ENCODE measurements at places on chromosomes 3 and 15. TPM values are rescaled to one million over a fixed set of nuclear protein-coding genes. Genes with fewer than 3 reads are reported as not detected.

The CELSR3 gene
- total RNA-seq = 7.7 TPM

The PLCH1 gene
- 0.03 TPM for total RNA-seq

The SPTBN5 gene
- 2.1 TPM for total RNA-seq

The MYO5C gene
- 28.2 TPM for total RNA-seq

The BUB1B gene
- total RNA-seq = 67.8 TPM

The SLC24A5 gene
- not detected for total RNA-seq

DNA sequence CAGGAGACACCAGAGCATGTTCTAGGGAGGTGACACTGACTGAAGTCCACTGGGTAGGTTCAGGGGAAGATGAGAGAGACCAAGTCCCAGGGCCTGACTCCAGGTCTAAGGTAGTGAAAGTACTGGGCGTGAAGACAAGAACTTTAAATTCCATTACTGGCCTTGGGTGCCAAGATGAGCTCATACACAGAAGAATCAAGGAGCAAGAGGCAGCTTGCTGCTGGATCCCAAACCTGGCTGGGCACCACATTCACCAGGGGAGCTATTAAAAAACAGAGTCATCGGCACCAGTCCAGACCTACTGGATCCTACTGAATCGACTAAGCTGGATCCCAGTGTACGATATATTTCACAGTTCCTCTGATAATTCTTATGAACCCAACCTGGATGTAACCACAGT is 42.1 kb upstream of the ATG7 start:
- DNase-seq = no peak

DNA sequence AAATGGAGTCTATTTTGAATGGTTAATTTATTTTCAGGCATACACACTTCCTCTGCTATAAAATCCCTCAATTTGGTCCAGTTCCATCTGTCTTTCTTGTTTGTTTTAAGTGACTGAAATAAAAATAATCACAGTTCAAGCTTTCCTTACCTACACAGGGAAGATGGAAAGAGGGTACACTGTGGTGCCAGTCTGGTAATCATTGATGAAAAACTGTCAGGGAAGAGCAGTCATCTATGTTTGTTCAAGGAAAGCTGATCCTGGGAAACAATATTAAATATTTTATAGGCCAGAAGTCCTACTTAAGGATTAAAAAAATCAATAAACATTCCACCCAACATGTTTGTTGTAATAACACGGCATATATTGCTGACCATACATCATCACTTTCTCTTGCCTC is 115.2 kb upstream of the KCNMB2 start:
- DNase-seq = no peak

- no peak for DNase-seq
These were observed 13.2 kb upstream of the ATP2B2 start for GRCh38 chr3:10518506-10519150.

GRCh38 chr3:141465221-141465620 is 21.6 kb upstream of the RASA2 start:
- DNase-seq = no peak

DNA sequence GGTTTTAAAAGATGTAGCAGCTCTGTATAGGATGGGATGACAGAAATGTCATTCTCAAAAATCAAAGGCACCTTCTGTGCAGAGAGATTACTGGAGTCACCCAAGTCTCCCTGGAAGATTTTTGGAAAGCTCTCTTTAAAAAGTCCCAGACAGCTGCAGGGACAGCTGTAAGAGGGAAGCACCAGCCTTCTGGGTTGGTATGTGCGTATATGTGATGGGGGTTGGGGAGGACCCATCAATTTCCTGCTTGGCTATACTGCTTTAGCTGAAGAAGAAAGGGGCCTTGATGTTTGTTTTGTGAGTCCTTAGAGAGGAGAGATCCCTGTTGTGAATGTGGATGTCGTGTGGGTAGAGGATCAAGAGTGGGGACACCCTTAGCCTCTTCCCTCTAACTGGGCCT is 5.4 kb upstream of the SEC11A start:
- DNase-seq = no peak

- DNase-seq = no peak
These were observed 347.2 kb upstream of the UMPS start for GRCh38 chr3:124383051-124383450.

DNA sequence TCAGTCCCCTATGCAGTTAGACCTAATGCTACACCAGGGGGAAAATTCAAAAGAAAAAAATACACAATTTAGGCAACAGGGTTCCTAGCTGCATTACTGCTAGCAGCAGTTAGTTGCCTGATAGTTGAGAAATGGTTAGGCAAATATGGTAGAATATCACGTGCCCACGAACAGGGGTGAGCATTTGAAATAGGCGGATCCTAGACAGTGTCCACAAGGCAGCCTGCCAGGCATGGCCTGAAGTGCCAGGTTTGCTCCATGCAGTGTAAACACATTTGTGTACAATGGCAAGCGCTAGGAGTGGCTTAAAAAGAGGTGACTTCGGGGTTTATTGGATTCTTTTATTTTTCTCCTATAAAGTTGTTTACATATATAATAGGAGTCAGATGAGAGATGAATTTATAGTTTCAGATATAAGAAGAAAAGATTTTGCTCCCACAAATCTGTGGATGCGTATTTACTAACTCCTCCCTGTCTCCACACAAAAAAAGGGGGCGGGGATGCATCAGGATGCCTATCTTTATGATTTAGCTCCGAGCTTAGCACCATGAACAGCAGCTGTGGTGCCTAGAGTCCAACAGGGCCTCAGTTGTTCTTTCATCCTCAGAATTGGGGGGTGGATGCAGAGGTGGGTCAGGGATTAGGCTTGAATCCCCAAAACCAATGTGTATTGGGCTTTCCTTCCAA is 3.9 kb upstream of the TGM4 start:
- no peak for DNase-seq

GRCh38 chr3:8500319-8500988 is 1.2 kb upstream of the LMCD1 start:
- DNase-seq = no peak

DNA sequence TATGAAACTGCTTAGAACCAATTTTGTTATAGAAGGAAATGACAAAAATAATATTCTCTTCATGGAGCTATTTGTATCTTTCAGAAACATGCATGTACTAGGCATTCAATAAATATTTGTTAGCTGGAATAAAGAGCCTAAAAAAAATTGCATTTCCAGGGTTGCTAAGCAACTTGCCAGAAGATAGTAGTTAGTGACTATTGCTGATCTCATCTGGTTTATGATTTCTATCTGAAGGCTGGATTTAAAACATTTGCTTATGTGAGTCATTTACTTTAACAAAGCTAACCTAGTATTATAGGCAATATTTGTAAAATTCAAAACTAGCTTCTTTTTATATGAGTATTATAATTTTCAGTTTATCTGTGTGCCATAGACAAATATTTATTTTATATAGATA is 78.3 kb downstream of the NAALADL2 start:
- DNase-seq = no peak

- DNase-seq = no peak
These were observed 960 bp upstream of the KLF13 start for GRCh38 chr15:31325595-31326155.

GRCh38 chr3:11120091-11120805 is 34.0 kb upstream of the HRH1 start:
- no peak for DNase-seq

DNA sequence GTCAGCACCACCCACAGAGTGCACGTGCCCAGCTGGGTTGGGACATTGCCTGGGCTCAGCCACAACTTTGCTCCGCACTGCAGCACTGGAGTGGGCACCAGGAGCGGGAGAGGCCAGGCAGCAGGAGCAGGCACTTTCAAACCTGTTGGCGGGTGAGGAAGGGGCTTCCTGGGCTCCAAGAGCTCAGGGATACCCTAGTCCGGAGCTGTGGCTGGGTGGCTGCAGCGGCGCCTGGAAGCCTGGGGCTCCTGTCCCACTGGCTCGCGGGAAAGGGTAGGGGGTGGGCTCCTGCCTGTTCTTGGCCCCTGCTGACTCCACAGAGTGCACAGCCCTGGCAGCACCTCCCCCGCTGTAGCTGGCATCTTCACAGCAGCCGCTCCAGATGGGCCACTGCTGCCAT is 417.6 kb upstream of the RGMA start:
- DNase-seq = no peak

DNA sequence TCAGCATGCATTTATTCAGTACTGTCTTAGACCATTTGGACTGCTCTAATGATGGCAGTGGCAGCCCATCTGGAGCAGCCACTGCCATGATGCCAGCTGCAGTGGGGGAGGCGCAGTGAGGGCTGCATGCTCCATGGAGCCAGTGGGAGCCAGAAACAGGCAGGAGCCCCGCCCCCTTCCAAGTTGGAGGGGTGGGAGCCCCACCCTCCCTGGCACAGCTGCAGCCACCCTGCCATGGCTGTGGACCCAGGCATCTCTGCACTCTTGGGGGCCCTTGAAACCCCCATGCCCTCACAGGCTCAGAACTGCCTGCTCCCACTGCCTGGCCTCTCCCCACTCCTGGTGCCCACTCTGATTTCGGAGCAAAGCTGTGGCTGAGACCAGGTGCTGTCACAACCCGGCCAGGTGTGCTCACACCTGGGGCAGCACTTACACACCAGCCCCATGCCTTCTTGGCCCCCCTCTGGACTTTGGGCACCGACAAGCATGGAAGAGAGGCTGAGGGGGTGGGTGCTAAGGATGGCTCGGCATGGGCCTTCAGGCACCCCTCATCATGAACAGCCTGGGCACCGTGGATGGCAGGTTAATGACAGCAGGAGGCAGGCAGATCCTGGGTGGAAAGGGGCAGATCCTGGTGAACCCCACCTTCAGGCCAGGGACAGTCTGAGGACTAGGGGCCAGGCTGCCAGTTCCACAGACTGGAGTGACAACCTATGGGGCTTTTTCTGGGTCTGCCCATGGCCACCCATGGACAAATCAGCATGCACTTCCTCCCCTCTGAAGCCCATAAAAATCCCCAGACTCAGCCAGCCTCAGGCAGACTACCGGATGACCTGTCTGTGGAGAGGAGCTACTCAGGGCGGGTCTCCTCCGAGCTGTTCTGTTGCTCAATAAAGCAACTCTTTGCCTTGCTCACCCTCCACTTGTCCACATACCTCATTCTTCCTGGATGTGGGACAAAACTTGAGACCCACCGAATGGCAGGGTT is 18.3 kb downstream of the TBC1D21 start:
- no peak for DNase-seq

DNA sequence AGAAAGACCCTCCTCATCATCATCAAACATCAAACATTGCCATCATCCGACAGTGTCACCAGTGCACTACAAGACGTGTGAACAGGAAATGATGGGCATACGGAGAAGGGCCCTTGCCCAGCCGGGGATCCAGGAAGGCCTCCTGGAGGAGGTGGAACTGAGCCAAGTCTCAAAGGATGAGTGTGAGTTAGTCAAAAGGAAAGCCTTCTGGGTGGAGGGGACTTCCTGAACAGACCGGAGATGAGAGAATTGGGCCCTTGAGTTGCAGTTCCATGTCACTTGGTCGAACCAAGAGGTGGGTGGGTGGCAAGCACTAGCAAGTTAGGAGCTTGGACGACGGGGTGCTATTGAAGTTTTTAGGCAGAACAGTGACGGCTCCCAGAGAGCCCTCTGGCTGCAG is 8.5 kb downstream of the SEMA4B start:
- DNase-seq = no peak

- DNase-seq = no peak
These were observed 132.9 kb upstream of the LRIG1 start for GRCh38 chr3:66633402-66634381.

- no peak for DNase-seq
These were observed 262.3 kb upstream of the LYSMD4 start for GRCh38 chr15:99995543-99995942.

GRCh38 chr15:81108427-81108826 is 25.6 kb upstream of the CFAP161 start:
- no peak for DNase-seq
